Epithelial cell of esophagus (primary cell): ENCODE measurements at places on chromosomes 16 and 17.

DNA sequence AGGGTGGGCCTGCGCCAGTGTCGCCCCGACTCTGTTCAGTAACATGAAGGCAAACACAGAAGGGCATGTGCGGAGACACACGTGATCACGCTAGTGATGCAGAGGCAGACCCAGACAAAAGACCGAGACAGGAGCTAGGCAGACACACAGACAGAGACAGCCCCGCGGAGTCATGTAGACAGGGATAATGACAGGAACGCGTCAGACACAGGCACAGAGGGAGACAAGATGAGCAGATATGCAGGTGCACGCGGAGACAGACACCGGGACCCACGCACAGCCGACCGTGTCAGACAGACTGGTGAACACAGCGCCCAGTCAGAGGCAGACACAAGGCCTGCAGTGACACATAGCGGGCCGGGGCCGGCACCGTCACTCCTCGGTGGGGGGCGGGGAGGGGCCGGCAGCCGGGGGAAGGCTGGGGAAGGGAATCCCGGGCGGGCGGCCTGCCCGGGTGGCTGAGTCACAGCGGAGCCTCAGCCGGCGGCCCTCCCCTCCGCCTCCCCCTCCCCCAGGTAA, 7.4 kb downstream of the KDM6B start:
- peak; percentile 94 for DNase-seq

- DNase-seq = peak; percentile 54
Observed at GRCh38 chr17:81097943-81098308, 63.0 kb downstream of the BAIAP2 start.

GRCh38 chr17:81165246-81166032, at the start of gene PVALEF:
Gene PVALEF, plus strand, starts transcription at chr17:81165507. Its CDS starts 15,720 bp downstream, at chr17:81181227.
- no peak for DNase-seq

DNA sequence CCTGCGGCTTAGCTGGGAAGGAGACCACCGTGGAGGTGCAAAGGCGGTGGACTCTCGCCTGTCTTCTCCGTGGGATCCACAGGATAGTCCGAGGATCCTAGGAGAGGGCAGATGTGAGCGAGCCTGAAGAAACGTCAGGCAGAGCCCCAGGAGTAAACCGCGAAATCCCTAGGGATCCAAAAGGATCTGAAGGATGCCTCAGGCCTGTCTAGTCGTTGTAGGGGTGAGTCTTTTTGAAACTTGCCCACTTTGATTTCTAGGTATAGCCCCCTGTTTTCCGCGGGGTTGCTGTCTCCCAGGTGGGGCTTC, 576.5 kb downstream of the KCNJ18 start:
- DNase-seq = no peak

DNA sequence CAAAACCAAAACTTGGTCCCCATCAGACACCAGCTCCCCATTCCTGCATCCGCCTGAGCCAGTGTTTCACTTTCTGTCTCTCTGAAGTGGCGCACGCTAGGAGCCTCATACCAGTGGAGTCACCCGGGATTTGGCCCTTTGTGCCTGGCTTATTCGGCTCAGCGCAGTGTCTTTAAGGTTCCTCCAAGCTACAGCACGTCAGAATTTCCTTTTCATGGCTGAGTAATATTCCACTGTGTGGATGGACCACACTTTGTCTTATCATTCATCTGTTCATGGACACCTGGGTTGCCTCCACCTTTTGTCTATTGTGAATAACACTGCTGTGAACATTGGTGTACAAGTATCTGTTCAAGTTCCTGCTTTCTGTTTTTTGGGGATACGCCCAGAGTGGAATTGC, 45.2 kb upstream of the CHMP6 start:
- no peak for DNase-seq

DNA sequence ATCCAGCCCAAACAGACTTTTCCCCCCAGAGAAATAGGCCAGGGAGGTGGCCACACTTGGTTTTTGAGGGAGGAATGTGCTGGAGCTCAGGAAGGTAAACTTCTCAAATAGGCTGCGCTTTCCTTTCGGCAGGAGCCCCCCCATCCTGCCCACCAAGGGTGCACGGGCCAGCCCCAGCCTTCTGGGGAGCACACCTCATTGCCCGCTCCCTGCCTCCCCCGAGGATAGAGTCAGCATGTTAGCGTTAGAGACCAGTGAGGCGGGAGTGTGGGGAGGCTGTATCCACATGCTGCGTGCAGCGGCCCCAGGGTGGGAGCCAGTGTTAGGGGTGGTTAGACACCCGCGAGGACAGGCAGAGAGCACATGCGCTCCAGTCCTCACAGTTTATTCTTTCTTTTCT, 42.3 kb downstream of the PIPOX start:
- no peak for DNase-seq

GRCh38 chr16:62041401-62041800, 5.2 kb upstream of the CDH8 start:
- peak; percentile 61 for DNase-seq

- no peak for DNase-seq
Observed at GRCh38 chr16:72764015-72764654, 283.8 kb downstream of the ZFHX3 start.

GRCh38 chr17:81332914-81333528, 37.9 kb upstream of the SLC38A10 start:
- no peak for DNase-seq

- no peak for DNase-seq
Observed at GRCh38 chr17:14317383-14317782, 16.5 kb downstream of the HS3ST3B1 start.

GRCh38 chr17:58245428-58246103, 7.2 kb downstream of the LPO start:
- DNase-seq = no peak

DNA sequence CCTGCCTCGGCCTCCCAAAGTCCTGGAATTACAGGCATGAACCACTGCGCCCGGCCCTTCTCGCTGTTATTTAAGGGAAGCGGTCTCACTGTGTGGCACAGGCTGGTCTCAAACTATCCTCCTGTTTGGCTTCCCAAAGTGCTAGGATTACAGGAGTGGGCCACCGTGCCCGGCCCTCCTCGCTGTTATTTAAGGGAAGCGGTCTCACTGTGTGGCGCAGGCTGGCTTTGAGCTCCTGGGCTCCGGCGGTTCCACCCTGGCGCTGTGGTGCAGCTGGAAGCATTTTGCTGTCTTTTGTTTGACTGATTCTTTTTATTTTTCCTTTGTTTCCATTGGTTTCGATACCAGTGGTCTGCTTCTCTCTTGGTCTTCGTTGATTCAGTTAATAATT, 40.7 kb downstream of the FOXK2 start:
- no peak for DNase-seq

GRCh38 chr17:76873856-76874255, 5.7 kb downstream of the MGAT5B start:
- no peak for DNase-seq

DNA sequence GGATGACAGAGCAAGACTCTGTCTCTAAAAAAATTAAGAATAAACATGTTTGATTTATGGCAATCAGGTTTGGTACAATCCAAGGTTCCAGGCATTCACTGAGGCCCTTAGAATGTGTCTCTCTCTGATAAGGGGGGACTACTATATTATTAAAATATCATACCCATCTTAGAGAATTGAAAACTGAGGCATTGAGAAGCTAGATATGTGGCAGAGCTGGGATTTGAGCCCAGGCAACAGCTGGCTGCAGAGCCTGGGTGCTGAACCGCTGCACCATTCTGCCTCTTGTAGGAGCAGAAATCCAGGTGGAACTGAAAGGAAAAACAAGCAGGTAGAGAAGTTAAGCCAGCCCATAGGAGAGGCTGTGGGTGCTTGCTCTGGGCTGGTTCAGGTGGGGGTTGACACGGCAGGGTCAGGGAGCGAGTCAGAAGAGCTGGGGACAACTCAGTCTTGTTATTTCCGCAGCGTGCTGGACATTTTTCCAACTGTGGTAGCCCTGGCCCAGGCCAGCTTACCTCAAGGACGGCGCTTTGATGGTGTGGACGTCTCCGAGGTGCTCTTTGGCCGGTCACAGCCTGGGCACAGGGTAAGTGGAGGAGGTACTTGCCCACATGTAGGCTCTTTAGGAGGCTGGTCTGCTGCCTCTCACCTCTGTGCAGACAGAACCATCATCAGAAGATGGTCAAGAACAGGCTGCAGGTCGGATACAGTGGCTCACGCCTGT, 62.5 kb downstream of the WIPI1 start:
- DNase-seq = no peak

DNA sequence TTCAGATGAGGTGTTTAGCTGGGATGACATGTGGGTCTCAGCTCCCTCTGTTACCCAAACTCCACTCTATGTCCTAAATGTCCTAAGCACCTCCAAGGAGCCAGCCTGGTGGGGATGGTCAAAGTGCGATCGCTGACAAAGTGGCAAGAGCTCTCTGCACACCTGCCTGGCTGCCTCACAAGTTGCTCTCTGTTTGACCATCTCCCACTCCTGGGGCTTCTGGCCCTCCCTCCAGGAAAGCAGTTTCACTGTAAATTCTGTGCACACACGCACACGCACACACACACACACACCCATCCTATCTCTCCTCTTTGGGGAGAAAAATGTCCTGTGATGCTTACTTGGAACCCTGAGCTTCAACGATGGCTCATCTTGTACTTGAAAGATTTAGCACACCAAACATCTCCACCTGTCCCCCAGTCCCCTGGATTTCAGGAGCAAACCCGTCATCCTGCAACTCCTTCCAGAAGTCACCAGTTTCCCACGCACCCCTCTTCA, 1.7 kb downstream of the PITPNA start:
- no peak for DNase-seq

DNA sequence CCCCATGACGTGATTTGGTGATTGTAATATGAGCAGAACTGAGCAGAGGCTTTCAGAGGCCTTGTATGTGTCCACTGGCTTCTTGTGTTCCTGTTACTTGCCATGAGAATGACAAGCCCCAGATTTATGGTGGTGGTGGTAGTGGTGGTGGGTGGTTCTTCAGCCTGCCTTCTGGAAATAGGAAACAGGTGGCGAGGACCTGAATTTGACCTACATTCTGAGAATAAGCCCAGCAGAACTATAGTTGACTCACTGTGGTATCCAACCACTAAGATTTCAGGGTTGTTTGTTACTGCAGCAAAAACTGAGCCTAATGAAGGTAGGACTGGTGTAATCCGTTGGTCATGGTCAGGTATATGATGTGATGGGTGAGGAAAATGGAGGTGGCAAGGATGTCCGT, 93.0 kb downstream of the SHISA9 start:
- DNase-seq = no peak

DNA sequence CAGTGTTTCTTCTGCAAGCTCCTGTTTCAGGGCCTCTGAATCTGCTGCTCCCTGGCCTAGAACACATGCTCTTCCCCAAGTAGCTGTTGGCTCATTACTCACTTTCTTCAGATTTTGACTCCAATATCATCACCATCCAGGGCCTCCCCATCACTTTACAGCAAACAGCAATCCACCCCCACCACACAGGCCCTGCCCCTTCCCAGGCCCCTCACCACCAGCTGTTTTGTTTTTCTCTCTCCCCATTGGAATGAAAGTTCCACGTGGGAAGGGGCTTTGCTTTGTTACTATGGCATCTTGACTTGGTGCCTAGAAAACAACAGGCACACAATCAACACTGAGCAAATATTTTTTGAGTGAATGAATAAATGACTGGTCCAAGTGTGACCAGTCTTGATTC, 4.0 kb downstream of the TMEM170A start:
- no peak for DNase-seq

DNA sequence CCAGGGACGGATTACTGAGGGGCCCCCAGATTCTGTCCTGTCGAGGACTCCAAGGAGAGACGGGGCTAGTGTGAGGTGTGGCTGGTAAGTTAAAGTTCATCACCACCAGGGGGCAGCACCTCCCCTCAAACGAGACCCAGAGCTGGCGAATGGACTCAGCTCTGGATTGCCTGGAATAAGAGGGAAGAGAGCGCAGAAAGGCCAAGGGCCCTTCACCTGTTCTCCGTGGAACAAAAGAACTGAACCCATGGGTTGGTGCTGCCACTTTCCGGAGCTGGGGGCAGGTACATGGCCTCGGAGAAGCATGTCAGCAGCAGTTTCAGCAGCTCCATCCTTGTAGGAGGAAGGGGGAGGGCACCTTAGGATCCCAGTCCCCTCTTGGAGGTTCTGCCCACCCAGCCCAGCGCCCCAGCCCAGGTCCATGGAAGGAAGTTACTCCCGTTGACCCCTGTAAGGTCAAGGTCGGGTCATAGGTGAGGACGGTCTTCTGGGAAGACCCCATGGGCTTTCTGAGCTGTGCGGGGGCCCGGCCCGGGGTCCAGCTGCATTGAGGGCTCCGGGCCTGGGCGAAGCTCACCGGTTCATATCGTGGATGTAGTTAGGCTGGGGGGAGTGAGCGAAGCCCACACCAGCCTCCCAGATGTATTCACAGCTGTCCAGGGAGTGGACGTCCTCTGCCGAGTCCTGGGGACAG, 10.8 kb downstream of the HID1 start:
- DNase-seq = peak; percentile 91

DNA sequence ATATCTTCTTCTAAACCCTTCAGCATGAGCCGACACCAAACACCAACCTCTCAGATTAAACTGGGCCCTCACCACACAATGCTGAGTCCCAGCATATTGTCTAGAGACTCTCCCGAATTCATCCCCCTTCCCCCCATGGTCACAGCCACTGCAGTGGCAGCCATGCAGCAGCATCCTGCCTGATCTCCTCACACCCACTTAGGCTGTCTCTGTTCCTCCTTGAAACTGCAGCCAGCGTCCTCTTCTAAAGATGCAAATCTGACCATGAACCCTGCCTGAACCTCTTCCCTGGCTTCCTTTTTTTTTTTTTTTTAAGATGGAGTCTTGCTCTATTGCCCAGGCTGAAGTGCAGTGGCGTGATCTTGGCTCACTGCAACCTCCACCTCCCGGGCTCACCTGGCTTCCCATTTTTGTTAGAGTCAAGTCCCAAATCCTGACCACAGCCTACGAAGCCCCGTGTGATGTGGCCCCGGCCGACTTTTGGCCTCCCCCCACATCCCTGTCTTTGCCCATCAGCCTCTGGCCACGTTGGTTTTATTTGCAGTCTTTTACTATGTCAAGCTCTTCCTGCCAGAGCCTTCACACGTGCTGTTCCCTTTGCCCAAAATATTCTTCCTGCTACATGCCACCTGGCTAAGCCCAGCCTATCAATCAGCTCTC, 2.8 kb downstream of the FA2H start:
- no peak for DNase-seq

- peak; percentile 93 for DNase-seq
Observed at GRCh38 chr16:89458551-89458950, 31.8 kb downstream of the ANKRD11 start.

DNA sequence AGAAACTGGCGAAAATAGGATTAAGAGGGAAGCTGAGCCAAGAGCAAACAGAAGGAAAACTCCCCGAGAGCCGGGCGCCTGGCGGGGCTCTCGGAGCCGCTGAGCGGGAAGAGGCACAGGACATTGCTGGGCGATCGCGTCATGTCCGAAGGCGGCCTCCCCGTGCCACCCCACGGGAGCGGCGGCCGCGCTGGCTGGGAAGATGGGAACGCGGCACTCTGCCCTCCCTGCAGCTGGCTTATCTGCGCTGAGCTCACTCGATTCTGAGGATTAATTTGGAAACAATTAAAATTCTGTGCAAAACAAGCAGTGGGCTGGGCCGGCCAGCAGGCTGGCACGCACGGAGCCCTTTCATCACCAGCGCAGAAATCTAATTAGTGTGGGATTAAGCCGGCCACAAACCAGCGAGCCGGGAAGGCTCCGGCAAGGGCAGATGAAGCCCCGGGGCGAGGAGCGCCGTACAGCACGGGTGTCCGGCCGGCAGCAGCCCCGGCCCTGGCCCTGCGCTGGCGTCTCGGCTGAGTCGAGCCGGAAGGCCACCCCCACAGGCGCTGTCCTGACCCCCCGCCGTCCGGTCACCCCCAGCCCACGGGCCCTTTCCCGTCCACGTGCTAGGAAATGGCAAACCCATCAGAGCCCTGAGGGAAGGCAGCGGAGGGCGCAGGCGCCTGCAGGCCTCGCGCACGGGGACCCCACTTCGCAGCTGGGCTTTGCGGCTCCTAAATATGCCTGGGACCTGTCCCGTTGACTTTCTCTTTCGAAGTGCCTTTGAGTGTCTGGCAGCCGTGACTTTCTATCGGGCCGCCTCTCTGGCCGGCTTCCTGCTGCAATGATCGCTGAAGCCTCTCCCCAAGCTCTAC, 37.9 kb downstream of the SOX8 start:
- DNase-seq = no peak
